ENCODE measurements at places on chromosomes 4 and X.

DNA sequence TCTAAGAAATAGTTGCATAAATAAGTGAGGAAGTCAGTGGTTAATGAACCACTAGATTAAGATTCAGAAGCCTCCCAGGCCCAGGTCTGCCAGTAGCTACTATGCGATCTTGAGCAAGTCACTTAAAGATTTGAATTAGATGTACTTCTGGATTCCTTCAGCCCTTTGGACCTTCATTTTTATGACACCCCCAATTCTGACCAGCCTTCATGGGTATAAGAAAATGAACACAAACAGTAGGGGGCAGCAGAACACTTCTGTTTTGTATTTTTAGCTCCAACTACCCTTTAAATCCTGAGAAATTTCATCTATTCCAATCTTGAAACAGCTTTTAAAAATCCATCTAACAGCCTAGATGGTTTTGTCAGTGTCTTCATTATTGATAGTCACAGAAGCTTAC, 19.0 kb downstream of the TMEM47 start:
- DNase-seq = no peak

DNA sequence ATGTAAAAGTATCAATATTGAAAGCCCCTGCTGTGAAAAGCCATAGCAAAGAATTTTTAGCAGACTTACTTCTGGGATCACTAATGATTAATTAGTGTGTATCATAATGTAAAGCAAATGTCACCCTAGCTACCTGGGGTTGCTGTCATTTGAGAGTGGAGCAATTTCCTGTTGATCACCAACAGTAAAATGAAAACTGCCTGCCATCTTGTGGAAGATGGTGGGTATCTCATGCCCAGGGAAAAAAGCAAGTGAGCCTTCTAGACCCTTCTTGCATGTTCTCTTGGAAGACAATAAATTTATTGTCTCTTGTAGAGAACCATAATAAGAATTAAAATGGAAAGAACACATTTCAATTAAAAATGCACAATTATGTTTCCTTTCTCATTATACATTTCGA, 360.2 kb downstream of the ZIC3 start:
- no peak for DNase-seq

GRCh38 chr4:99724067-99724466, 66.4 kb upstream of the C4orf54 start:
- no peak for DNase-seq

- no peak for DNase-seq
Measured at GRCh38 chr4:130760246-130760645, 1664.3 kb downstream of the C4orf33 start.

DNA sequence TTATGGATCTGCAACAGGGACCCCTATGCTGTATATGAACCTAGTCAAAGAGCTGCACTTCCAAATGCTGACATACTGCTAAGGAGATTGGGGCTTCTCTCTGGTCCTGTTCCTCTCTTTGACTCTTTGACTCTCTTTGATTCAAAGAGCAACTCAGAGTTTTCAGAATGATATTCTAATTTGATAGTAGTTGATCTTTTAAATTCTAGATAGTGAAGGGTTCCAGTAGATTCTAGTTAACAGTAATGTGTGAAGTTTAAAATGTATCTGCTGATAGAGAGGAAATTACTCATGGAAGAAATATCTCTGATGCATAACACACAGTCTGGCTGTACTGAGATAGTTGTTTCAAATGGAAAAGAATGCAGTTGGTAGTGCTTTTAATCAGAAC, 239.1 kb downstream of the RASL11B start:
- no peak for DNase-seq

DNA sequence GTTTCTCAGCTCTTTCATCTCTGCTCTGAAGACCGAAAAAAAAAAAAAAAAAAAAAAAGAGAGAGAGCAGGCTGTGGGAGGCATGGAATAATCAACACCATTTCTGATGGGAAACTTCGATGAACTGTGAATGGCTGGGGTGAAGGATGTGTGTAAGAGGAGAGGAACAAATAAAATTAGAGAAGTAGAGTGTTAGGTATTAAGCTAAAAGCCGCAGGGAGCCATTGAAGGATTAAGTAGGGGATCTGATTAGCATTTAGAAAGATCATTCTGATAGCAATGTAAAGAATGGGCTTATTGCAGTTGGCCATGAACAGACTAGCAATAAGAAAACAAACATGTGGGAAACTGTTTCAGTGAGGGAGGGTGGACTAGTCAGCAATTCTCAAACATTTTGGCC, 33.6 kb upstream of the JADE1 start:
- no peak for DNase-seq

DNA sequence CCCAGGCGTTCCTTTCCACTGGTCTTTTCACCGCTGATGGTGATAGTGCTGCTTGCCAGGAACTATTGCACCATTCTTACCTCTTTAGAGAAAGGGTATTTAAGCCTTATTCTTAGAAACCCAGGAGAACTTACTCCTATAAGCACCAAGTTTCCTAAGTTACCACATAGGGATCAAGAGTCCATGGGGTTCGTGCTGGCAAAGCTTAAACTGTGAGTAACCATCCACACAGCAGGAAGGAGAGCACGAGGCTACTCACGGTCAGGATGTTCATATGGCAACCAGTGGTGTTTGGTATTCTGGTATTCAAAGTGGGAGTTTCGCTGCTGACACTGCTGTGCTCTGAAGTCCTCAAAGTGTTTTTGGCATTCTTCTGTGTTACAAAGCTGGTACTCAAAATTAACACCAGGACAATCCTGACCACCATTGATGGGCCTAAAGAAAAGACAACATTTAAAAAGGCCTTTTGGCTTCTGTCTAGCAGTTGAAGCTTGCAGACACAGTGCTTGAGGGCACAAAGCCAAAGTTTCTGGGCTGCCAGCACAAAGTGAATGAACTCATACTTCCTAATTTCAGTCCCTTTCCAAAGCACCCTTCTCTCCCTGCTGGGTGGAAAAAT, 256.9 kb downstream of the ADAMTS3 start:
- peak; percentile 84 for DNase-seq

DNA sequence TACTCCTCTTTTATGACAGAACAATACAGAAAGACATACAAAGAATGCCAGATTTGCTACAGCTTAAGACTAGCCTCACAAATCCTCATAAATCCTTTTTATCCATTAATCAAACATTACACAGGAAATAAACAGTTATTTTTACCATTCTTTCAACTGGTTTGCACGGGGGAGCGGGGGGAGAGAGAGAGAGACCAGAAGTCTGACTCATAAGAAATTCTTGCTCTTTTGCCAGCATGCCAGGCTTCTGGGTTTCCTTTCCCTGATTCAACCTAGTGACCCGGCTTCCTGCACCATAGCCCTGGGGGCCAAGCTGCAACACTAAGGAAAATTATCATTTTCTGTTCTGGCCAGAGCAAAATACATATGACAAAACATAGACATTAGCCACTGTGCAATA, 6.8 kb upstream of the RRAGB start:
- no peak for DNase-seq

DNA sequence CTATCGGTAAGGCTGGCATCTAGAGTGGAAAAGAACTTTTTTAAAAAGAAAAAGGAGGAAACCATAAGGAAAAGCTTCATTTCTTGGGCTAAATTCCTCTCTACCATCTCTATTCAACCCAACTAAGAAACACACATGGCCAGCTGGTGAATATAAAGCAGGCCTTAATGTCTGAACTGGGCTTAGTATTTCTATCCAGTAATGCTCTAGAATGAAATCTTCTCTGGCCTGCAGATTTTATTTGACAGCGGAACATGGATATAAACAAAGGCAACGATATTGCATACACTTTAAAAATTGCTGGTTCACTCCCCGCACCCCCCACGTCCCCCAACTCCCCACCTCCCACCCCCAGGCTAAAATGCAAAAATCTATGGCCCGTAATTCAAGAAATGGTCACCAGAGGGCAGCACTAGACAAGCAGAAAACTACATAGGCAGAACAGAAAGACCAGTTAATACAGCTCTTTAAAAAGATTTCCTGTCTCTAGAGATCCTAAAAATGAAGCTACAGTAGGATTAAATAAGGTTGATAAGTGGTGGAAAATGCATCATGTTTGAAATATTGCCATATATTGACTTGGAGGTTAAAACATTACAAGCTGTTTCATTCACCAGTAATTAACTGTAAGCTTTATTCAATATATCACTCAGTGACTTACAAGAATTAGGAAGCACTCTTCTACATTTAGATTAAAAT, 155.2 kb upstream of the GALNT7 start:
- peak; percentile 47 for DNase-seq

- DNase-seq = no peak
Measured at GRCh38 chr4:52247941-52248340, 196.8 kb downstream of the SPATA18 start.

GRCh38 chr4:103046416-103047290, 27.1 kb upstream of the SLC9B1 start:
- DNase-seq = no peak

DNA sequence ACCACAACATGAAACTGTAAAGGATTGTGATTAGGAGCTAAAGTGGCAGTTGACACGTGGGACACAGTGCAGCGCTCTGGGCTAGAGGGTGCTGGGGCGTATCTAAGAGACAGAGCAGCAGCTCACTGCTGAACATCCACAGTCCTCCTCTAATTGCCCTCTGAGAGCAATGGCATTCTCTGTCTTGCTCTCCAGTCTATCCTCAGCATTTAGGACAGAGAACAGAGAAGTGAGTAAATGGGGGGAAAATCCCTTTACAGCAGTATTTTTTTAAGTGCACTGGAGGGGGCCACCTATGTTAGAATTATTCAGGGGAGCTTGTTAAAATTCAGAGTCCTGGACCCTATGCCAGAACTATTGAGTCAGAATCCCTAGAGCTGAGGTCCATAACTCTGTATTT, 4.2 kb upstream of the TMEM154 start:
- DNase-seq = no peak

- no peak for DNase-seq
Measured at GRCh38 chr4:108146819-108147218, 21.9 kb downstream of the LEF1 start.

- DNase-seq = no peak
Measured at GRCh38 chr4:166045457-166045856, 172.4 kb downstream of the TLL1 start.

GRCh38 chr4:107366900-107367299, 330.8 kb upstream of the DKK2 start:
- DNase-seq = no peak

GRCh38 chrX:53287493-53288138, 6.2 kb upstream of the IQSEC2 start:
- peak; percentile 62 for DNase-seq

GRCh38 chr4:77449171-77449570, 156.4 kb upstream of the CXCL13 start:
- no peak for DNase-seq

GRCh38 chrX:118630848-118631247, 96.6 kb upstream of the IL13RA1 start:
- DNase-seq = no peak

- no peak for DNase-seq
Measured at GRCh38 chr4:5504486-5504885, 203.9 kb downstream of the EVC2 start.

DNA sequence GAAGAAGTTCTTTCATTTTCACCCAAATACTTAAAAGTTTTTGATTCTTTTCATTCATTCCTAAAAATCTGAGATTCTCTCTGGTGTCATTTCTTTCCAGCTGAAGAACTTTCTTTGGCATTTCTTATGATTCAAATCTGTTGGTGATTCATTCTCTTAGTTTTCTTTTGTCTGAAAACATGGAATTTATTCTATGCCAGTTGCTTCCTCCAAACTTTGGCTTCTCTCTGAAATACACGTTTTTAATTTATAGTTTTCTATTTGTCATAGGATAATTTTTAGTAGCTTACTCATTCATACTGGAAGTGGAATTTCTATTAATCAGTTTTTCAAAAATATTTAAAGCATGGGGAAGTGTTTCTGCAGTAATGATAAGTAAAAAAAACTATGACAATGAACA, 1012.0 kb downstream of the RPA4 start:
- no peak for DNase-seq

DNA sequence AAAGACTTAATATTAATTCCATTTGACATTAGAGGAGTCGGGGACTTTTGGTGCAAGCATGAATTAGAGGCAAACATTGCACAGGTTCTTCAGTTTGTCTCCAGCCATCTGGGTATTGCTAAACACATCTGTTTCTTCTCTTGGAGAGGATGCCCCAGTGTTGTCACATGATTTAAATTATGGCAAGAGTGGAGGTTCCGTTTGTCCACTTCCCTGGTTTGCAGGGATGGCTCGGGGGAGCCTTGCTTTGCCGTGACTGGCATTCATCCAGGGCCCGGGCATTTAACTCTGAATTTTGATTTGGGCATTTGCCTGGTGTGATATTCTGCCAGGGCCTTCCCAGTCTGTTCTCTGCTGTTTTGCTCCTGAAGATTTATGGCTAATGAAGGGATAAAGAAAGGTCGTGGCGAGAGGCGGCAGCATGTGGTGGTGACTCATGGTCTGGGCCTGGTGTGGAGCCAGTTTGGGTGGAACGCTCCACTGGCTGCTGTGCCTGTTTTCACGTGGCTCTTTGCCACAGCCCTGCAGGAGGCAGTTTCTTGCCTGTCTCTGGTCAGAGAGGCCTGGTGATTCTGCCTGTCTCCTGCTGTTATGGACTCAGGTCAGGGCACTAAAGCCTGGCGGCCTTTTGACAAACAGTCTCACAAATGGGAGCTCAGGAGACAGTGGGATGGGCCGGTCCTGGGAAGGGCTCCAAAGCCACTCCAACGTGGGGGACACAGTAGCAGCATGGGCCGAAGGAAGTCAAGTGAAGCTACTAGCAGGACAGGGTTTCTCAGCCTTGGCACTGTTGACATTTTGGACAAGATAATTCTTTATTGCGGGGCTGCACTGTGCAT, 99.4 kb upstream of the PGRMC2 start:
- peak; percentile 86 for DNase-seq

GRCh38 chrX:130165181-130165702, 399 bp downstream of the AIFM1 start:
- DNase-seq = no peak

GRCh38 chr4:182015893-182016292, 227.3 kb upstream of the TENM3 start:
- DNase-seq = no peak

DNA sequence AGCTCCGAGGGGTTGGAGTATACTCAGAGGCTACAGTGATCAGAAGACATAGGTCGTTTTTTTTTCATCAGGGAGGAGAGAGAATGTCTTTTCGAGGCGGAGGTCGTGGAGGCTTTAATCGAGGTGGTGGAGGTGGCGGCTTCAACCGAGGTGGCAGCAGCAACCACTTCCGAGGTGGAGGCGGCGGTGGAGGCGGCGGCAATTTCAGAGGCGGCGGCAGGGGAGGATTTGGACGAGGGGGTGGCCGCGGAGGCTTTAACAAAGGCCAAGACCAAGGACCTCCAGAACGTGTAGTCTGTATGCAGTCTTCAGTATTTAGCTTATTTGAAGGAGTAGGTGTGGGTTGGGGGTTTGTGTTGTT, 500 bp downstream of the GAR1 start:
- DNase-seq = no peak

- DNase-seq = peak; percentile 35
Measured at GRCh38 chrX:53082773-53083616, 828 bp downstream of the TSPYL2 start.

GRCh38 chr4:60897415-60897814, 302.7 kb upstream of the ADGRL3 start:
- DNase-seq = no peak

Data from right hindlimb (tissue), 1 donor.